ENCODE measurements at places on chromosomes 1 and 21. TPM values are rescaled to one million over a fixed set of nuclear protein-coding genes. Genes with fewer than 3 reads are reported as not detected.

GRCh38 chr1:234281826-234282489, 91.3 kb upstream of the COA6 start:
- H3K4me1 ChIP-seq, result no peaks in the 10 kb centered on the region
- no peak overlapping the region for H3K27ac ChIP-seq
- H3K36me3 ChIP-seq, result no peaks in the 10 kb centered on the region
- peaks cover 28% of the 10 kb centered on the region for H3K27me3 ChIP-seq

GRCh38 chr1:117632269-117633067, 26.6 kb downstream of the TENT5C start:
- H3K4me3 ChIP-seq, result no peak overlapping the region
- peaks cover 9% of the 10 kb centered on the region for H3K27me3 ChIP-seq
- DNase-seq, result no peak
- H3K27ac ChIP-seq, result peak overlapping the region; percentile 25

GRCh38 chr1:241413974-241414373, 57.0 kb upstream of the RGS7 start:
- H3K4me3 ChIP-seq, result no peak overlapping the region
- no peaks in the 10 kb centered on the region for H3K4me1 ChIP-seq
- H3K27me3 ChIP-seq, result no peaks in the 10 kb centered on the region
- H3K27ac ChIP-seq, result no peak overlapping the region
- no peak for DNase-seq

- no peaks in the 10 kb centered on the region for H3K36me3 ChIP-seq
- no peaks in the 10 kb centered on the region for H3K27me3 ChIP-seq
- peak overlapping the region; percentile 67 for H3K27ac ChIP-seq
Observed at GRCh38 chr1:203272633-203273205, 32.6 kb upstream of the BTG2 start.

- no peak overlapping the region for H3K4me3 ChIP-seq
- H3K4me1 ChIP-seq, result no peaks in the 10 kb centered on the region
- H3K27me3 ChIP-seq, result no peaks in the 10 kb centered on the region
- no peak for DNase-seq
Observed at GRCh38 chr21:29396951-29397455, 98.3 kb downstream of the BACH1 start.

GRCh38 chr1:15803380-15803779, 4.1 kb downstream of the UQCRHL start:
- no peak for DNase-seq
- peaks cover 2% of the 10 kb centered on the region for H3K4me1 ChIP-seq
- H3K27me3 ChIP-seq, result peaks cover 5% of the 10 kb centered on the region
- H3K36me3 ChIP-seq, result no peaks in the 10 kb centered on the region

DNA sequence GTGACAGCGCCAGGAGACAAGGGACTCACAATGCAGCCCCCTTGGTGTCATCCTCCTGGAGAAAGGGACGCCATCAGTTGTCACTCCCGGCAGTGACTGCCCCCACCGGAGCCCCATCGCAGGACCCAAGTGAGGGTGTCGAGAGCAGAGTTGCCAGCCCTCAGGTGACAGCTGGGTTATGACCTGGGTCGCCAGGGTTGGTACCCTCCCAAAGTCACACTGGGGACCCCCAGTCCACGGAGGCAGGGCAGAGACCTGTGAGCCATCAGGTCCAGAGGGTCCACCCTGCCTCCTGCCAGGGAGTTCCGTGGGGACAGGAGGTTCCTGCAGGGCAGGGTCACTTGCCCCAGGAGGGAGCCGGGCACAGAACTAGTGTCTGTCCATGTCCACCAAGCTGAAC, 78.2 kb upstream of the IFFO2 start:
- no peaks in the 10 kb centered on the region for H3K4me1 ChIP-seq
- DNase-seq, result peak; percentile 25

- H3K27ac ChIP-seq, result no peak overlapping the region
- DNase-seq, result no peak
- no peaks in the 10 kb centered on the region for H3K4me1 ChIP-seq
- no peaks in the 10 kb centered on the region for H3K27me3 ChIP-seq
- H3K36me3 ChIP-seq, result no peaks in the 10 kb centered on the region
Observed at GRCh38 chr21:28317177-28317950, 675.3 kb downstream of the LTN1 start.

DNA sequence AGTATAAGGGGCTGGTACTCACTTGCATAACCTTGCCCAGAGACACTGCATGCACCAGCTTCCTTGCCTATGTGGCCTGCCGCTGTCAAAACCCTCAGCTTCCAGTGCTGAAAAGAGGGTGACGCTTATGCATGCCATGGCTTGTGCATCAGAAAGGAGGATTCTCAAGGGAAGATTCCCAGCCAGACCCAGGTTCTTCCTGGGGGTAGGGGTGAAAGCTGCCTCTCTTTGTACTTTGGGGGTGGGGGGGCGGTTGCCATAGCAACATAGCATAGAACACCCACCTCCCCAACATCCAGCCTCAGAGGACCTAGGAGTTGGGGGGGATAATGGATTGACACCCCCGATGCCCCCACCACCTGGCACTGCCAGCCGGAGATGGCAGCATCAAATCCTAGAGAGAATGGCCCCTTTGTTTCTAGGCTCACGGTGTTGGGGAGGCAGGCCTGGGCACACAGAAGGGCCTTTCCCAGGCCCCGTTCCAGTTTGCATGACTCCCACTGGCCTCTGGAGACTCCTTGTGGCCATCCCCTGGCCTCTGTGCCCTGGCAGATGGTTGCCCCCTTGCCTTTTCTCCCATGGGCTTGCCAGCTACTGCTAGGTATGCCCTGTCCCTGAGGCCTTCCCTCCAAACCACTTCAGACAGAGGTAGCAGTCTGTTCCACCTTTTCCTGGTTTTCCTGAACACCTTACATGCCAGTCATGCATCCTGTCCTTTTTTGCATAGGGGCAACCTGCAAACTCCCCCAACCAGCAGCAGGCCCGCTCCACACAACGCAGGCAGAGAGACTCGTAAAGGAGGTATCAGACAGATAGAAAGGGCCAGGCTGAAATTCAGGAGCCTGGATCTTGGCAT, 44.6 kb downstream of the RHBG start:
- no peak for DNase-seq
- H3K36me3 ChIP-seq, result no peaks in the 10 kb centered on the region
- no peak overlapping the region for H3K27ac ChIP-seq

DNA sequence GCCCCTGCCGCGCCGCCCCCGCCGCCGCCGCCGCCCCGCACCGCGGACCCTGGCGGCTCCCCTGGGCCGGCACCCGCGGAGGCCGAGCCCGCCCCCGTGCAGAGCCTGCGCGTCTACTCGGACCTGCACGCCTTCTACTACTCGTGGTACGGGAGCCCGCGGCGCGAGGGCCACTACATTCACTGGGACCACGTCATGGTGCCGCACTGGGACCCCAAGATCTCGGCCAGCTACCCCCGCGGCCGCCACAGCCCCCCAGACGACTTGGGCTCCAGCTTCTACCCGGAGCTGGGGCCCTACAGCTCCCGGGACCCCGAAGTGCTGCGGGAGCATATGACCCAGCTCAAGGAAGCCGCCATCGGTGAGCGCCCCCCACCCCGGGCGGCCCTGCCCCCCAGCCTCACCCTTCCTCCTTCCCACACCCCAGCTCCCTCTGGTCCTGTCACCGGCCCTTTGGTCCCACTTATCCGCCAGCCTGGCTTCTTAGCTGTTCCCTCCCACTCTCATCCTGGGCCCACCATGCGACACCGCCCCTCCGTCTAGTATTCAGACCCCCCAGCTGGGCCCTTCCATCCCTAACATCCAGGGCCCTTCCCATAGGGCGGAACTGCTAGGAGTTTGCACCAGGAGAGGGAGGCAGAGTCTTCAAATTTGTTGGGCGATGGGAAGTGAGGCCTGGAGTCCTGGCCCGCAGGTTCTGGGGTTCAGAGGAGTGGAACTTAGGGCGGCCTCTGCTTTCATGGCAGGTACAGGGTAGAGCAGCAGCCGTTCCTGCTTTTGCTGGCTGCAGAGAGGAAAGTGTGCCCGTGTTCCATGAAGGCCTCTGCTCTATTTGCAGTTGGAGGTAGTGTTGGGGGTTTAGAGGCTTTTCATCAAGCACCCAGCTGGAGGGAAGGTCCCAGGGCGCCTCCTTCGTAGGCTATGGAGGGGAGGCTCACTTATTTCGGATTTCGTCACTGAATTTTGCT, 1.0 kb downstream of the MANEAL start:
- H3K36me3 ChIP-seq, result no peaks in the 10 kb centered on the region
- H3K4me1 ChIP-seq, result peaks cover 15% of the 10 kb centered on the region
- peak overlapping the region; percentile 81 for H3K4me3 ChIP-seq
- peaks cover 18% of the 10 kb centered on the region for H3K27me3 ChIP-seq
- no peak overlapping the region for H3K27ac ChIP-seq

GRCh38 chr1:156379420-156380165, 10.6 kb downstream of the RHBG start:
- no peaks in the 10 kb centered on the region for H3K4me1 ChIP-seq
- no peaks in the 10 kb centered on the region for H3K36me3 ChIP-seq
- no peak for DNase-seq
- H3K4me3 ChIP-seq, result no peak overlapping the region
- H3K27ac ChIP-seq, result no peak overlapping the region
- no peaks in the 10 kb centered on the region for H3K27me3 ChIP-seq

DNA sequence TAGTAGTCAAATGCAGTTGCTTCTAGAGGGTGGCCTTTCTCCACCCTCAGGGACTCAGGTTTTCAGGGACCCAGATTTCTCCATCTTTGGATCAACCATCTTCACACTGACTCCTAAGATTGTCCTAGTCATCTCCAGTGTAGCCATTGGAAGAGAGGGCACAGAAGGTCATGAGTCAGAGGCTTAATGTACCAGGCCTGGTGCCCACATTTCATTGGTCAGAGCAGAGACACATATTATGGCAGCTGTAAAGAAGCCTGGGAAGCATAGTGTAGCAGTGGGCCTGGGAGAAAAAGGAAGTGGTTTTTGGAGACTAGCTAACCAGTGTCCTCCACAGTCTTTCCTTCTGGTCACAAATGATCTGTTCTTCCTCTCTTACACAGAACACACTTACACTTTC, 122.5 kb downstream of the GIPC2 start:
- H3K4me3 ChIP-seq, result no peak overlapping the region
- peaks cover 7% of the 10 kb centered on the region for H3K27me3 ChIP-seq
- no peaks in the 10 kb centered on the region for H3K36me3 ChIP-seq
- DNase-seq, result no peak

GRCh38 chr1:229407206-229408026, 26.5 kb downstream of the ACTA1 start:
- H3K27me3 ChIP-seq, result peaks cover 51% of the 10 kb centered on the region
- H3K4me1 ChIP-seq, result no peaks in the 10 kb centered on the region
- peak overlapping the region; percentile 57 for H3K4me3 ChIP-seq
- DNase-seq, result no peak
- H3K27ac ChIP-seq, result no peak overlapping the region

The SPTA1 gene
- 0.08 TPM for total RNA-seq

The LRRC3 gene
- 0.45 TPM for total RNA-seq

The GJC2 gene
- total RNA-seq, result 2.2 TPM

The VWA5B1 gene
- not detected for total RNA-seq

The FNDC10 gene
- total RNA-seq, result 2.4 TPM

The FABP3 gene
- not detected for total RNA-seq

The TUT4 gene
- total RNA-seq, result 50.7 TPM

The TMEM52 gene
- 0.43 TPM for total RNA-seq
